LNCaP clone FGC (cell line): ENCODE measurements at places on chromosomes 5 and 9.

DNA sequence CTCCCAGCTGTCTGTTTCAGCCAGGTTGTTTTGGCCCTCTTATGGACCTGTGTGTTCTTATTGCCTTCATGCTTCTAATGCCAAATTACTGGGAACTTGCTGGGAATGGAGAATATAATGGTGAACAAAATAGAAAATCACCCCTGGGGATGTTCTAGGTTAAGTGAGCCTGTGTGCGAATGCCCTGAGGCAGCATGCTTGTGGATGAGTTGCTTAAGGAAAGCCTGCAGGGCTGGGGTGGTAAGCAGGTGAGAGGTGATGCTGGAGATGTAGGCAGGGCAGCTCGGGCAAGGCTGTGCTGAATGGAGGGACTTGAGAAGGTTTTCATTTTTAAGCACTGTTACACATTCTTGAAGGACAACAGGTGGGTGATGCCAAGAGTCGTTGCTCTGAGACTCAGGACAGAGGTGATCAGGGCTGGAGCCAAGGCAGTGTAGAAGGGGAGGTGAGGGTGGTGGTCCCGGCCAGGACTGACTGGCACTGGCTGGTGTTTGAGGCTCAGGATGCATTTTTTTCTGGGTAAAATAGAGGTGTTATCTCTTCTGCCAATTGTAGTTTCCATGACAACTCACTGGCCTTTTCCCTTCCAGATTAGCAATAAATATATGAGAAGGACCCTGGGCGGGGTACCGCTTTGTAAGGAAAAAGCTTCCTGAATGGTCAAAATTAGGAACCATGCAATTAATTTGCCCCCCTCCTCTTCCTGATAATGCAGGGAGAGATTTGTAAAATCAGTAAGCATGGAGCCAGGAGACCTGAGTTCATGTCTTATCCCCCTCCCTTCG, 342.8 kb downstream of the ICE1 start:
- no peak for DNase-seq

- no peak for DNase-seq
These were observed 97.3 kb upstream of the ADAMTS16 start for GRCh38 chr5:5042806-5043205.

DNA sequence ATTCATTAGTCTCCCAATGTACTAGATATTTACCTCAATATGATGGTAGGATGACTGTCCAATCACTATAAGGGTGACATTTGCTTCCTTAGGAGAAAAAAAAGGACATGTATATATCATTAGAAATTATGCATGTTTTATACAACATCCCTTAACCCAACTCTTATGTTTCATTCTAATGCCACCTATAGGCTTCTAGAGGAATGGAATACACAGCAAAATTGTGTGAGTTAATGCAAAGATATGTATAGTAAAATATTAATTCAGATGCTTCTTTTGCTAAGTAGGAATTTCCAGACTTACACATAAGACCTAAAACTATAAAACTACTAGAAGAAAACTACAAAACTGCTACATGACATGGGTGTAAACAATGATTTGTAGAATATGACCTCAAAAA, 3.5 kb downstream of the PRXL2C start:
- DNase-seq: no peak

DNA sequence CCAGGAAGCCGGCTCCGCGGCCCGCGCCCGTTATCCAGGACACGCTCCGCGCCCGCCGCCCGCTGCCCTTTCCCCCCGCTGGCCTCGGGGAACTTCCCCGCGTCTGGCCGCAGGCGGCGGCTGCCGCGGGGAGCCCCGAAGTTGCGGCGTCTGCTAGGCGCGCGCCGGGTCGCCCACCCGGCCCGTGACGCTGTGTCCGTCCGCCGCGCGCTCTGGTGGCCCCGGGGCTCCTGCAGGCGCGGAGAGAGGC, 621 bp upstream of the GCNT4 start:
- no peak for DNase-seq

DNA sequence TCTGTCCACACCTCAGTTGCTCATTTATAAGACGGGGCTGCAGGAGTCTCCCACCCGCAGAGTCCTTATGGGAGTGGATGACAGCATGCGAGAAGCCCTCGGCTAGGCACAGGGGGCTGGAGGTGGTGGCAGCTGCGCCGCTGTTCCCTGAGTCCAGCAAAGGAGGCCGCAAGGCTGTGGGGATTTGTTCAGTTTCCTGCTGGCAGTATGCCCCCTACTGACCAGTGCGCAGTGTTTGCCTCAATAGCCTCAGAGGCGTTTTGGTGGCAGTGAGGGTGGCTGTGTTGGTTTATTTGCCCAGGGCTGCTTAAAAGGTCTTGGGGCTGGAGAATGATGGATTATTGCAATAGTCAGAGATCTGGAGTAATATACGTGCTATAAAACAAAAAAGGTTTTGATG, 176.3 kb upstream of the OTULINL start:
- no peak for DNase-seq

DNA sequence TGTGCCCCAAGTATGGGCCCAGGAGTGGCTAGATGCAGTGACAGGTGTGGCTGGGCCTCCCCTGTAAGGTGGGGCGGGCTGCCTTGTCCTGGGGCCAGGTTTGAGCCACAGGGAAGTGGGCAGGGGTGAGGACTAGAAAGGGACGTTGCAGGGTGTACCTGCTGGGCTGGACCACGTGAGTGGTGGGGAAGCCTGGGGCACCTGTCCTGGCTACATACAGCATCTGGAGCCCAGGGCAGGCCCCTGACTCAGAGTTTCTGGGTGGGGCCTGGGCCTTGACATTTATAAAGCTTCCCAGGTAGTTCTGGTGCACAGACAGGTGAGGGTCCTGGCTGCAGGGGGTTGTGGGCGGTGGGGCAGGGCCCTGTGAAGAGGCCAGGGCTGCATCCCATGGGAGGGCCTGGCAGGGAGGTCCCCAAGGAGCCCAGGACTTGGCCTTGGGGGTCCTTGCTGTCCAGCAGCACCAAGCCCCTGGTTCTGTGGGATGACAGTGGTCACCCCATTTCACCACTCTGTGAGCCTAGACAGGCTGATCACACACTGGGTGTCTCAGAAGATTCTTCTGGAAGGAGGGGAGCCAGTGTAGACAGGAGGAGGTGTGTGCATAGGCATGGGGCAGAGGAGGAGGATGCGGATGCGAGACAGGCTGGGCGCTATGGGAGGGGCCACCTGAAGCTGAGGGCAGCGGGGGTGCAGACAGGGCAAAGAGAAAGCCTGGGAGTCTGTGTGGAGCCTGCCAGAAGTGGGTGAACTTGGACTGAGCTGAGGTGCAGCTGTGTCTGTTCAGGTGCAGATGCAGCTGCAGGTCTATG, 94.0 kb downstream of the PHF2 start:
- no peak for DNase-seq
